ENCODE measurements at places on chromosomes 4 and X.

GRCh38 chr4:78688366-78688765 is 87.8 kb upstream of the BMP2K start:
- no peak for DNase-seq

DNA sequence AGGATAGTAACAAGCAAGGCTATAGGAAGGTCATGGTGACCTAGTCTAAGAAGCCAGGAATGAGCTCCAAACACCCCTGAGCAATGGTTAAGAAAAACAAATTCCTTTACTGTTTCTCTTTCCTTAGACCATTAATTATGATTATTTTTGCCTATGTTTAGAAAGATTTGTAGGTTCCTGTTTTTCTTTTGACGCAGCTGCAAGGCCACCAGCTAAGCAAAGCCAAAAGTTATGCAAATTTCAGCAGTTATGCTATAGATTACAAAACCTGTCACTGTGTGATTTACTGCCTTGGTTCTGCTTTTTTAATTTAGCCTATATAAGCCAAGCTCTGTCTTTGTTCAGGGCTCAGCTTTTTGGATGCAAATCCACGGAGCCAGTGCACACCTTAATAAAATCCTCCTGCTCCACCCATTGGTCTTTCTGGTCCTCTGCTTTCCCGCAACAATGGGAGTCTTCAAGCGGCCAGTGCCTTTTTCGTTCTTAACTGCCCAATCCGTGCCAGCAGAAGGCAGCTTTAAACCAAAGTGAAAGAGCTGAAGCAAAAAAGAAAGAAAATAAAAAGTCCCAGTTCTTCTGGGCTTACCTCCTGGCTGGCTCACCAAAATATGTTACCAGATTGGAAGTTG is 1.4 kb upstream of the CEP135 start:
- DNase-seq, result peak; percentile 13

- no peak for DNase-seq
Measured at GRCh38 chrX:67651437-67652142, 107.8 kb downstream of the AR start.

DNA sequence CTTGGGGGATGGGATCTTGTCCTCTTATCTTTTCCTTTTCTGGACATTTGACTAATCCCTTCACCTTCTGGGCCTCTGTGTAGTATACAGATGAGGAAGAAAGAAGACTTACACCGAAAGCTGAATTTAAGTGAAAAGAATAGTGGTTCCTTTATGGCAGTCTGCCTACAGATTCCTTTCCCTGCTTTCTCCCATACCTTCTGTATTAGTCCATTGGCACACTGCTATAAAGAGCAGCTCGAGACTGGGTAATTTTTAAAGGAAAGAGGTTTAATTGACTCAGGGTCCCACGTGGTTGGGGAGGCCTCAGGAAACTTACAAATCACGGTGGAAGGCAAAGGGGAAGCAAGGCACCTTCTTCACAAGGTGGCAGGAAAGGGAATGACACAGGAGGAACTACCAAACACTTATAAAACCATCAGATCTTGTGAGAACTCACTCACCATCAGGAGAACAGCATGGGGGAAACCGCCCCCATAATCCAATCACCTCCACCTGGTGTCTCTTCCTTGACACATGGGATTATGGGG is 34.0 kb upstream of the CD38 start:
- DNase-seq, result no peak

GRCh38 chr4:4396628-4397440 is 9.9 kb downstream of the NSG1 start:
- no peak for DNase-seq

- no peak for DNase-seq
Measured at GRCh38 chr4:26120098-26120825, 200.6 kb upstream of the RBPJ start.

DNA sequence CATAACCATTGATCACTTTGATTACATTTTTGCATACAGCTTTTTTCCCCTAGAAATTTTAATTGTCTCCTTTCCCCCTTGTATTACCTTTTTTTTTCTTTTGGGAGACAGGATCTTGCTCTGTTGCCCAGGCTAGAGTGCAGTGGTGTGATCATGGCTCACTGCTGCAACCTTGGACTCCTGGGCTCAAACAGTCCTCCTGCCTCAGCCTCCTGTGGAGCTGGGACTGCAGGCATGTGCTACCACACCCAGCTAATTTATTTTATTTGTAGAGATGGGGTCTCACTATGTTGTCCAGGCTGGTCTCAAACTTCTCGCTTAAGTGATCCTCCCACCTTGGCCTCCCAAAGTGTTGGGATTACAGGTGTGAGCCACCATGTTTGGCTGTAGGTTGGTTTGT is 47.0 kb downstream of the ZFX start:
- no peak for DNase-seq

- no peak for DNase-seq
Measured at GRCh38 chr4:145352438-145353145, 129.1 kb upstream of the SMAD1 start.

DNA sequence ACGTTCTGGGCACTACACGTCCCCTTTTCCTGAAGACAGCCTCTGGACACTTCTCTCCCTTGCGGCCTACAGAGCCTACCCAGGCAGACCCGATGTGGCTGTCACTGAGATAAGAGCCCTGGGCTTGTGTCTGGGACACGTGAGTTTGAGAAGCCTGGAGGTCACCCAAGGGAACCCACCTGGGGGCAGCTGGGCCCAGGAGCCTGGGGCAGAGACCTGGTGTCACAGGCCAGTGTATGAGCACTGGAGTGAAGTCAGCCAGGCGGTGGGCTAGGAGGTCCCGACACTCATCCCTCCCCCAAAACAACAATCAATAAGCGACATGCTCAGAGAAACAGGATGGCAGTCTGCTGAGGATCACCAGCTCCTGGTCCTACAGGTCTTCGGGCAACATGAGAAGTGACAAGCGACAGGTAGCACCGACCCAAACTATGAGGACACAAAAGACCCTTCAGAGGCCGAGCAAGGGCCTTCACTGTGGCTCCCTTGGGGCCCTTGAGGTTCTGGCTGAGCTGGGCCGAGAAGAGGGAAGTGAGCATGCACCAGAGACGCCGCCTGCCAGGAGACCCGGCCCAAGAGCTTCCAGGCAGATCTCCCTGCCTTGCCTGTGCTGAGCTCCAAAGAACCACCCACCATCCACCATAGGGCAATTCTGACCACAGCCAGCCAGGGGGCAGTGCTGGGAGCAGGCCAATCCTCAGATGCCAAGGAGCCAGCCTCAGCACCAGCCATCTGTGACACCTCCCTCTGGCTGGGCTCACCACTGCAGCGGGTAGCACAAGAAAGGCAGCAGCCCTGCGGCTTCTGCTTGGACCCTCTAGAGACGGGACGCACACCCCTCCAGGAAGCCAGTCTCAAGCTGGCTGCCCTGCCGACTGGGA is 11.0 kb upstream of the DUSP9 start:
- peak; percentile 41 for DNase-seq

- no peak for DNase-seq
Measured at GRCh38 chrX:24412637-24413363, 52.3 kb upstream of the PDK3 start.

GRCh38 chr4:3218824-3219760 is 29.9 kb upstream of the MSANTD1 start:
- no peak for DNase-seq

- no peak for DNase-seq
Measured at GRCh38 chrX:144730471-144730870, 516.8 kb upstream of the SPANXN1 start.

- no peak for DNase-seq
Measured at GRCh38 chr4:172202480-172203076, 389.4 kb downstream of the GALNTL6 start.

DNA sequence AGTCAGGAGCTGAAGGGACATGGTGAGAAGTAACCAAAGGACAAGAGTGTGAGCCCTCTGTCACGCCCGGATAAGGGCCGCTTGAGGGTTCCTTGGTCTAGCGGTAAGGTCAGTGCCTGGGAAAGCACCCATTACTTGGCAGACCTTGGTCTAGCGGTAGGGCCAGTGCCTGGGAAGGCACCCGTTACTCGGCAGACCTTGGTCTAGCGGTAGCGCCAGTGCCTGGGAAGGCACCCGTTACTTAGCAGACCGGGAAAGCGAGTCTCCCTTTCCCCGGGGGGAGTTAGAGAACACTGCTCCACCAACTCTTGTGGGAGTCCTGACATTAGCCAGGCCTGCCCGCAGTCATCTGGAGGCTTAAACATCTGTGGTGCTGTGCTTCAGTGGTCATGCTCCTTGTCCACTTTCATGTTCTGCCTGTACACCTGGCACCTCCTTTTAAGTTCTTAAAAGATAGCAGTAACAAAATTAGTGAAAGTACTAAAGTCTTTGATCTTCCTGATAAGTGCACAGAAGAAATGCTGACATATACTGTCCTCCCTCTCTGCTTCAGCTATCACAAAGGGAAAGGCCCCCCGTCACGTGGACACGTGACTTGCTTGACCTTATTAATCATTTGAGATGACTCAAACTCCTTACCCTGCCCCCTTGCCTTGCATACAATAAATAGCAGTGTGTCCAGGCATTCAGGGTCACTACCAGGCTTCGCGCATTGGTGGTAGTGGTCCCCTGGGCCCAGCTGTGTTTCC is 9.3 kb upstream of the SEC24B start:
- no peak for DNase-seq

DNA sequence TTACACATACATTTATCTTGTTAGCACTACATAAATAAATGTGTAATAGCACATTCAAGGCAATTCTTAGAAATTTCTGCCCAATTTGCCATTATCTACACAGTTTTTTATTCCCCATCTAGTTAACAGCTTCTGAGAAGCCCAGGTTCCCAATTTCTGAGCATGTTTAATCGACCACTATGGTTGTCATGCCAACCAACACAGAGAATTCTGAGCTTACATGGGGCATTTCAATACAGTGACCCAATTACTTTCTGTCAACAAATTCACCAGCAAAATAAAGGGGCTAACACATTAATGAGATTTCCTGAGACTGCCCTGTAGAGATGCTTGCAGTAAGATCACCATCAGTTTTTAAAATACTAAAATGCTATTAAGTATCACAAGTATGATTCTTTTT is 22.0 kb downstream of the GPM6A start:
- DNase-seq, result no peak

DNA sequence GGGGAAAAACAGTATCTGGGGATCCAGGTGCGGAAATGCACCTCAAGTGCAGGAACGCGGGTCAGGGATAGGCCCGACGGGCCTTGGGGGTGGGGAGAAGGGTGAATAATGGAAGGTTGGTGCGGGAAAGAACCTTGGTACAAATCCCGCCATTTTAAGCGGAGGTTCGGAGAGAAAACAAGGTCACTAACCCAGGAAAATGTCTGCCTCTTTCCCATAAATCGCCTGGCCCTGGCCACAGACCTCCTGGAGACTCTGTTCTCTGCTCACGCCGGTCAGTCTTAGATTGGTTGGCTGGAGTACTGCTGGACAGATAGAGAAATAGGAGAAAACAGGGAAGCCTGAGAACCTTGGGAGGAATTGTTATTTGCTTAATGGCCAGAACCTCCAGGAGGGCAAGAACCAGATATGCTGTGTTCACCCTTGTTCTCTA is 897 bp upstream of the FBXL5 start:
- DNase-seq, result no peak

DNA sequence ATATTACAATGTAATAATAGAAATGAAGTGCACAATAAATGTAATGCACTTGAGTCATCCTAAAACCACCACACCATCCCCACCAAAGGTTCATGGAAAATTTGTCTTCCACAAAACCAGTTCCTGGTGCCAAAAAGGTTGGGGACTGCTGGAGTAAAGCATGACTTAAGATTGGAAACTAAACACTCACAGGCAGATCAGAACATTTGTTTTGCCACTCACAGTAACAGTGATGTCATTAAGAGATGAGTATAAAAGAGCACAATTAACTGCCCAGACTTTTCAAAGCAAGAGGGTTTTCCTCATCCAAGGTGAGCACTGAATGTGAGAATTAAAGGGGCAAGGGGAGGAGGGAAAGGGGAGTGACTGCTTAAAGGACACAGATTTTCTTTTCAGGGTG is 35.6 kb downstream of the MAP7D3 start:
- no peak for DNase-seq

GRCh38 chrX:110060846-110061537 is 58.1 kb downstream of the TMEM164 start:
- no peak for DNase-seq

- no peak for DNase-seq
Measured at GRCh38 chr4:186699298-186699697, 24.4 kb downstream of the FAT1 start.

DNA sequence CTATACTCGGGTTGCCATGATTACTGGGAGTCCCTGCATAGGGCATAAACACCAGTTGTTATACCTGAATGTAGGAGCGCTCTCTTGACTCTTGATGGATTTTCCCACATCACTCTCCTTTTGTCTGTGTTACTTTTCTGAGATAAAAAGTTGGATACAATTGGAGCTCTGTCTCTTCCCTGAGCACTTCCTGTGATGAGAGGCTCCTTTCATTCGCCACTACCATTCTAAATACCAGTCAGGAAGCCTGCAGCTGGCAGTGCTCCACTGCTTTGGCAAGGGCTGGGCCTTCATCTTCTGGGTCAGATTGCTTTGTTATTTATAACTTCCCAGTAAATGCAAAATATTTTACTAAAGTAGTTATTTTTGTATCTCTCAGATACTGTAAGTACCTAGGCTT is 13.9 kb downstream of the TCEANC start:
- no peak for DNase-seq

- DNase-seq, result no peak
Measured at GRCh38 chrX:9701790-9702189, 63.9 kb downstream of the GPR143 start.

DNA sequence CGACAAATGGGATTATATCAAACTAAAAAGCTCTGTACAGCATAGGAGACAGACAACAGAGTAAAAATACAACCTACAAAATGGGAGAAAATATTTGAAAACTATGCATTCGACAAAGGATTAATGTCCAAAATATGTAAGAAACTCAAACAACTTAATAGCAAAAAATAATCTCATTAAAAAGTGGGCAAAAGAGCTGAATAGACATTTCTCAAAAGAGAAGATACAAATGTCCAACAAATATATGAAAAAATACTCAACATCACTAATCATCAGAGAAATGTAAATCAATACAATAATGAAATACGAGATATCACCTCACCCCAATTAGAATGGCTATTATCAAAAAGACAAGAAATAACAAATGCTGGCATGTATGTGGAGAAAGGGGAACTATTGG is 272.9 kb downstream of the KLHL13 start:
- no peak for DNase-seq

All from stimulated activated CD4-positive, alpha-beta T cell treated with anti-CD3 and anti-CD28 coated beads, Interleukin-15, amount 100 ng/mL, for 24 hours (primary cell).